Stimulated activated CD8-positive, alpha-beta memory T cell treated with anti-CD3 and anti-CD28 coated beads, Interleukin-2, amount 100 ng/mL, for 1 hour (primary cell): ENCODE measurements at places on chromosomes 7 and 10.

DNA sequence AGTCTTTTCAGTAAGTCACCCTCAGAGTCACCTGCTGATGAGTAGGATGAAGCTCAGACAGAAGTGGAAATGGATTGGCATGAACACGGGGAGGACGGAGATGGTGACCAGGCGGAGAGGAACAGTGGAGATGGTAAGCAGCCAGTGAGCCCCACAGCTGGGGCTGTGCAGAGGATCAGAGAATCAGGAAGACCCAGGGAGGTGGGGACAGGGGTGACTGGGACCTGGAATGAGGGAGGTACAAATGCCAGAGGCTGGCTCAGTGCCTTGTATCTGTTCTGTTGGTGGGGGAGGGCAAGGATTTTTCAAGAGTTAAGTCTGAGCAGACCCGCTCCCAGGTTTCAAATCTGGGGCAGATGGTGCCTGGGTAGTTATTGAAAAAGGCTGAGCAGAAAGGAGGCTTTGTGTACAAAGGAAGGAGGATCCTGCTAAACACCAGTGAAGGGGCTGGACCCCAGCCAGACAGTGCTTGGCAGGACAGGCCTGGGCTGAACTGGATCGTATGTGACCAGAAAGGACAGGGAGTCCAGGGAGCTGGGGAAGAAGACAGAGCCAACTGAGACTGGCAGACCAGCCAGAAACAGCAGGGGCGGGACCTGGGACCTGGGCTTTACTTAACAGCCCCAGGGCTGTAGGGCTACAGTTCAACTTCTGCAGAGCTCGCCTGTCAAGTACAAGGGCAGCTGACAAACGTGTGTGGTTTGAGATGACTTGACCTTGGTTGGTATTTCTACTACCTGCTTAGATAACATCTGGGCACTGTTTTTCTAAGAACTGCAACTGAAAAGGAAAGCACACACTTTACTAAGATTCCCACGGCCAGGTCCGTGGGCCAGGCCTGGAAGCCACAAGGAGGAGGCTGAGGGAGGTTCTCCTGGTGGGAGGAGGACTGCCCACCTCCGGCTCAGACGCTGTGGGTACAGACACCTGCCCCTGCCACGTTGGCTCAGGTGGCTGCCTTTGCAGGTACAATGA, 13.2 kb upstream of the FRMPD2 start:
- DNase-seq: no peak

DNA sequence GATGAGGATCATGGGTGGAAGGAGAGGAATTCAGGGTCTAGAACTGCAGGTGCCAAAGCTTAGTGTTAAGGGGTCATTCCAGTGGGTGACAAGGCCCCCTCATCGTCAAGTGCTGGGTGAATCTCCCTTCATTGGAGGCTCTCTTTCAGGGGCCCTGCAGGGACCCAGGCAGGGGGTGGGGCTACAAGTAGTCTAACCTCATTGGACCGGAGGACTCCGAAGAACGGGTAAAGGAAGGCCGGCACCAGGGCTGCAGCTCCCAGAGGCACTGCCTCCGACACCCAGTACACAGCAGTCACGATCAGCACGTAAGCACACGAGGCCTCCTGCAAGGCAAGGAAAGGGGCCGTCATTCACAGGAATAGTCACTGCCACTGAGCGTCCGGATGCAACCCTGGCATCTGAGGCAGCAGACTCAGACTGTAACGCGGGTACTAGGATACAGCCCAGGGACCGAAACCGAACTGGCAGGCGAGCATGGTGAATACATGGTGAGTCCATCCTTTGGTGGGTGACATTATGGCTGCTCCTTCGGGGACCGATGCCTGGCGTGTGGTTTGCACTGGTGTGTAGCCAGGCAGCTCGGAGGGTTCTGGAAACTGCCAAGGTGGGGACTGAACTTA, 6.7 kb downstream of the SLC13A4 start:
- DNase-seq: no peak

- DNase-seq: no peak
Measured at GRCh38 chr7:71482284-71482683, 350.3 kb downstream of the GALNT17 start.

GRCh38 chr10:21230219-21230618, 295.3 kb downstream of the SKIDA1 start:
- DNase-seq: no peak

- no peak for DNase-seq
Measured at GRCh38 chr7:18053941-18054340, 26.3 kb upstream of the PRPS1L1 start.

DNA sequence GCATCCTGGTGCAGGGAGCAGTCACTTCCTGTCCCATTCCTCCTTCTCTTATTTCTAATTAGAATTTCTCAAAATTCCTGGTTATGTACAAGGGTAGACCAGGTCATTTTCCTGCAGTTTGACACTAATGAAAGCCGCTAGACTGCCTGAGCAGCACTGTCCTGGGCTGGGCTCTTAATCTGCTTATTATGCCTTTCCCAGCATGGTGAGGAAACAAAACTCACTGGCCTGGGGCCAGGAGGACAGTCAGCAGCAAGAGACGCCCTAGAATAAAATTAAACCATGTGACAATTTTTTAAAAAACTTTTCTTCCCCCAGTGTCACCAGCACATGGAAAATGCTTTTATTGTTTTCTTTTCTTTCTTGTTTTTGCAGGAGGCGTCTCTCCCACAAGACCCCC, 647.5 kb downstream of the TYW1 start:
- DNase-seq: no peak

DNA sequence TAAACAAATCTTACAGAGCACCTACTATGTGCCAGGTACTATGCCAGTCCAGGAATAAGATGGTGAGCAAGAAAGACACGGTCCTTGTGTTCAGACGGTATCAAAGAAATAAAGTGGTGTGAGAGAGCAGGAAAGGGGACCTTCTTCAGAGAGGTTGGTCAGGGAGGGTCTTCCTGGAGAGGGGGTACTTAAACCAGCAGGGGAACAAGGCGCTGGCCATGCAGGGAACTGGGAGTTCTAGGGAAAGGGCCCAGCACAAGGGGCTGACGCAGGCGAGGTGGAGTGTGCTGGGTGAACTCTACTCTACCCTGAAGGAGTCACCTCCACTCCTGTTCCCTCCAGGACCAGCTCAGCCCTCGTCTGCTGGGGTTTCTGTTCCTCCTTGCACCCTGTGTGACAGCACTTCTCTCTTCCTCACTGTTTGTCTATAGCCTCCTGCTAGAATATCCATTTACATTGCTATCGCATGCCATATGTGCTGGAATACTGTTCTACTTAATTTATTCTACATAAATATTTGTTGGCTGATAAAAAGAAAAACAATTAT, 73.5 kb downstream of the AOAH start:
- no peak for DNase-seq

DNA sequence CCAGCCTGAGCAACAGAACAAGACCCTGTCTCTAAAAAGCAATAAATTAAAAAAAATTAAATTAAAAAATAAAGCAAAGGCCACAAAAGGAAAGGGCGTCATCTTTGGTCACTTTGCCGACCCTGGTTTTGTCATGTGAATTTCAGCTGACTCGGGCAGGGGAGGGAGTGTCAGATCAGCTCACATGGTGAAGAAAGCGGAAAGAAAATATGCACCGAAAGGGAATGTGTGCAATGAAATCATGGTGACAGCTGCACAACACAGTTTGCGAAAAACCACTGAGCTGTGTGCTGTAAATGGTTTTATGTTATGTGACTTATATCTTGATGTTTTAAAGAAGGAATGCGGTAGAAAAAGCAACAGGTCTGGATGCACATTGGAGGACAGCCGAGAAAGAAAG, 39.8 kb downstream of the RCC1L start:
- DNase-seq: no peak

DNA sequence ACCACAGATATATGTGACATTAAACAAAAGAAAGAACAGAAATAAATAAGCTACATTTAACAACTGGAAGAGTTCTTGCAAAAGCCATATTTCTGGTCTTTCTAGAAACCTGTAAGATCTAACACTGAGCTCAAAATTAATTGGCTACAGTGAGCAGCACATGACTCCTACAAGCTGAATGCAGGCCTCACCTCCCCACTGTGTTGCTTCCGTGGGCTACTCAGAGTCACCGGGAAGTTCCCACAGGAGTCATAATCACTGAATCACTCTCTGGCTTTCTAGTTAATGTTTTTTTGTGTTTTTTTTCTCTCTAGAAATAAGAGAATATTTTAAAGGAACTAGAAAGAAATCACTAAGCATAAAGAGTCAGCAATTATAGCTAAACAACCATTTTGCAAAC, 10.2 kb upstream of the MRPS24 start:
- DNase-seq: no peak

DNA sequence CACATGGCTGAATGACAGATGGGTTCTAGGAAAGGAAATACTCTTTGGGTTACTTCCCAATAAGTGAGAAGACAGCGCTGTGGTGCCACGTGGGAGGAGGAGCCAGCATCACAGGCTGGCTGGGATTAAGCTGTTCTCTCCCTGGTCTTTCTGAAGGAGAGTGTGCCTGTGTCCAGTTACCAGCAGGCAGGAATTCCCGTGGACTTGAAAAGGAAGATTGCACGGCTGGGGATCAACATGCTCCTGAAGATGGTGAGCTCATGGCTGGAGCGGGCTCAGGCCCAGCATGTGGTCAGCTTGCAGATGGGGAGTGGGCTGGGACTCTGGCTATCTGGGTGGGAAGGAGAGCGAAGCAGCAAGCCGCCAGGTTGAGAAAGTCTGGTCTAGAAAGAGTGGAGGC, 8.1 kb downstream of the ADCK2 start:
- no peak for DNase-seq

GRCh38 chr7:42400961-42401360, 164.0 kb upstream of the GLI3 start:
- DNase-seq: no peak

- DNase-seq: no peak
Measured at GRCh38 chr7:157136372-157136771, 2.4 kb upstream of the UBE3C start.

DNA sequence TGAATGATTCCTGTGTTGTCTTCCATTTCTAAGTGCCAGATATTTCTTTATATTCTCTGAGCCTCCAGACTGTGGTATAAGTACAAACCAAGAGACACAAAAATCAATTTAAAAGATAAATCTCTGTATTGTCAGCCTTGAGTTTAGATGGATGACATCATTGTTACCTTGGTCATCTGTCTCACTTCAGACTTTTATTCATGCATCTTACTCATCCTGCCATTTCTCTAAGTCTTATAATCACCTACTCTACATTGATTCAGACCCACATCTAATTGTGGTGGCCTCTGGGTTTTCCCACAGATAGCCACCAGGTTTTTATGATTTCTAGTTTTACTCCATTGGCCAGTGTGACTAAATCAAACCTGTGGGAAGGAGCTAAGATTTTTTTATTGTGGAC, 26.8 kb upstream of the HDAC9 start:
- no peak for DNase-seq

DNA sequence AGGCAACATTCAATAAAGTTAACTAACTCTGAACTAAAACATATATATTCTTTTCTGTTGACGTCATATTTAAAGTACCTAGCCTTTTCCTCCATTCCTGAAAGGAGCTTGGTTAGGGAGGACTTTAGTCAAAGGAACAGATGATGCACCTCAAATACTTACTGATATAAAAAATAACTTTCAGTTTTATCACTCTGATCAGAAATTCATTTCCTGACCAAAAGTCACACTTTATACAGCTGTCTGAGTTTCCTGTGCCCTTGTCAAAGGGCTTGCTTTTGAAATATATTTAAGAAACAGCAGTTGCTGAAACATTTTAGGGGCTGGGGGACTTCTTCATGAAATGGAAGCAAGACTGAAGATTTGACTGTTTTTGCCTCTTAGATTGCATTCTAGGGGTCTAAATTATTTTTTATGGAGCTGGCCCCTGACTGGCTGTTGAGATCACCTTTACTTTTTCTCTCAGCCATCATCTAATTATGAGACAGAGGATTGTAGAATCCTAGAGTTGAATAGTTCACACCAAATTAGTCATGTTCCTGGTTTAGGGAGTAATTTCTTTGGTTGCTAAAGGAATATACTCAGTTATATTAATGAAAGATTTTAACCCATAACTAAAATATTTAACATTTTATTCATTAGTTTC, 46.6 kb downstream of the GLCCI1 start:
- no peak for DNase-seq

GRCh38 chr7:155274633-155275355, 22.9 kb upstream of the INSIG1 start:
- no peak for DNase-seq

- DNase-seq: no peak
Measured at GRCh38 chr10:49556723-49557122, 17.8 kb upstream of the ERCC6 start.

DNA sequence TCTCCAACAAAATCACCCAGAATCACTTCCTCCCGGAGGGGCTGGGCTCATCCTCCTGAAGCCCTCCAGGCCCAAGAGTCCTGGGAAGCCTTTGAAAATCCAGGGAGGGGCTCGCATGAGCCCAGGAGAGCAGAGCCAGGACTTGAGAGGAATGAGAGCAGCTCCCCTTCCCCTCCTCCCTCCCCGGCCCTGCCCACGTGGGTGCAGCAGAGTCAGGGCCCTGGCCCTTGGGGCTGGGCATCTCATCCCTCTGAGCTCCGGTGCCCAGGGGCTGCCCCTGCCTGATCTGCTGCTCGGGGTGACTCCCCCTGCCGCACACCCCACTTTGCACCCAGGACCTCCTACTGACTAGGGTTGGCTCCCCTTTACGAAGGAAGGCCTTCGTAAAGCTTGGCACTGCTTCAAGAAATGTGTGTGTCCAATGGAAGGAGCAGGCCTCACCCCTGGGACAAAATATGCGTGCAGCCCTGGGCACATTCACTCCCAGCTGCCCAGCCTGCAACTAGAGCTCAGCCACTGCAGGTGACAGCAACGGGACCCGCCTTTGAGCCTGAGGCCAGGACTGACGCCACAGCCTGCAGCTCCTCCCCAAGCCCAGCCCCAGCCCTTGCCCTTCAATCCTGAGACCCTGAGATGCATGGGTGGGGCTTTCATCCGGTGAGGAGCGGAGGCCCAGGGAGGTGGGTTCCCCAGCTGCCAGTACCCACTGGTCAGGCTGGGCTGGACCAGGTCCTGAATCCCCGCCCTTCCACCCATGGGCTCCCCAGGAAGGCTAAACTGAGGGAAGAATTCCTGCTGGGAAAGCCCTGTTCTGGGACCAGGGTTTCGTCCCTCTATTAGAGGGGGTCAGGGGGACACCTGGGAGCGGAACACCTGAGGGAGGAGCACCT, 21.8 kb downstream of the PWWP2B start:
- DNase-seq: no peak
